ENCODE measurements at places on chromosomes 12 and 14.

- DNase-seq, result no peak
These were observed 411.8 kb upstream of the STXBP6 start for GRCh38 chr14:25461780-25462179.

DNA sequence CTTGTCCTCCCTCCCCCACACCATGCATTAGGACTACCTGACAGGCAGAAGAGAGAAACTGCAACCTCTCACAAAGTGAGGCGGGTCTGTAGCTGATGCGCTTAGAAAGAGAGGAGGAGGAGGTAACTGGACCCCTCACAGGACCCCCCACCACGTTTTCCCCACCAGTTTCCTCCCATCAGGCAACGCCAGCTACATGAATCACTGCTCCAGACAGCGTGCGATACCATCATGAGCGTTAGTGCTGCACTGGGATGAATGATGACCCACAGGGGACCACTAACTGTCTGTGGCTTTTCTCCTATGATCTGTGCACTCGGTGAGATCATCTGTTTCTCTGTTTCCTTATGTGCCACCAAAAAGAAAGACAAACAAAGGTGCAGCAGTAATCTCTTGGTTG lies 77.7 kb downstream of the KCNK10 start:
- no peak for DNase-seq

GRCh38 chr14:79418649-79419415 lies 792.5 kb downstream of the DIO2 start:
- DNase-seq, result no peak

- DNase-seq, result no peak
These were observed 149.4 kb upstream of the PRMT8 start for GRCh38 chr12:3341594-3341993.
